ENCODE measurements at places on chromosomes 13 and 19. TPM values are rescaled to one million over a fixed set of nuclear protein-coding genes. Genes with fewer than 3 reads are reported as not detected.

PGLYRP1 gene
- total RNA-seq: not detected

GPC6 gene
- not detected for total RNA-seq

ZNF850 gene
- total RNA-seq: 1.7 TPM

NAPSA gene
- total RNA-seq: 0.94 TPM

DNA sequence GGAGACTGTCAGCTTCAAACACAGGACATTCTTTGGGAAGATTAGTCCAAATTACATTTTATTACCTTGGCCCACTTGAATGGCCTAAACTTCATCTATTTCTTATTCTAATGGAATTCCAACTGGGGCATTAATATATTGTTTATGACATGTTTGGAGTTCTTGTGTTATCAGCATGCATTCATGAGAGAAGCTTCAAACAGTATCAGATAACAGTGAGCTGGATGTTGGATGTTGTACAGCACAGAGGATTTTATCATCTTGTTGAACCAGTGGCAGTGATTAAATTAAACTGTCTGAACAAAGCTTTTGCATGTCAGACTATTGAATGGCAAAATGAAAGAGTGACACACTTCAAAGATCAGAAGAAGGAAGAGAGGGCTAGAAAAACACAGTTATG, 50.0 kb downstream of the MZT1 start:
- H3K36me3 ChIP-seq: no peaks in the 10 kb centered on the region
- H3K4me1 ChIP-seq: no peaks in the 10 kb centered on the region
- H3K4me3 ChIP-seq: no peak overlapping the region
- no peak overlapping the region for H3K27ac ChIP-seq
- no peak for DNase-seq
- H3K27me3 ChIP-seq: no peaks in the 10 kb centered on the region

- no peaks in the 10 kb centered on the region for H3K36me3 ChIP-seq
- H3K4me3 ChIP-seq: no peak overlapping the region
- H3K4me1 ChIP-seq: no peaks in the 10 kb centered on the region
Observed at GRCh38 chr13:60370343-60370742, 26.7 kb upstream of the TDRD3 start.

DNA sequence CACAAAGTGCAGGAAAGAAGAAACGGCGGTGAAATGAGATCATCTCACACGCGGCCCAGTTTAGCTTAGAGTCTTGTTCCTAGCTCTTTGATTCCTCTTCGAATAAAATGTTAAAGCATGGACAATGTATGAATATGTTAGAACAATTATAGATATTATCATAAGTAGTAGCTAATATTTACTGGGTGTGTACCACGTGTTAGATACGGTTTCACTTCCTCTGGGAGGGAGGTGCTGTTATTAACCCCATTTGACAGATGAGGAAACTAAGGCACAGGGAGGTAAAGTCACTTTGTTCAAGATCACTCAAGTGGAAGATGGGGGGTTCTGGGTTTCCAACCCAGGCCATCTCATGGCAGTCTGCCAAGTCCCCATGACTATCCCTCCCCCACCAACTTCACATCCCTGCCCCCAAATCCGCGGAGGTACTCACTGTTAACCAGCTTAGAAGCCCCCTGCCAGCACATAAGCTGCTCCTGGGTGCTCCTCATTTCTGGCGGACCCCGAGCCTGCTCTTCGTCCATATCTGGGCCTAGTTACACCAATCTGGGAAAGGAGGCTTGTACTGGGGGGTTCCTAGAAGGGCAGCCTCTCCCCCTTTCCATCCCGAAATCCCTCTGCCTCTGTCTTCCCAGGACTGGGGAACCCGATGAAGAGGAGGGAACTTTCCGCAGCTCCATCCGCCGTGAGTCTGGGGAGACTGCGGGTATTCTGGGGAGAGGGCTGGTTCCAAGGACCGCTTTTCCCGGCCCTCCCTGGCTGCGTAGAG, 1.0 kb upstream of the FXYD7 start:
- peaks cover 11% of the 10 kb centered on the region for H3K27me3 ChIP-seq
- no peak overlapping the region for H3K27ac ChIP-seq
- no peaks in the 10 kb centered on the region for H3K36me3 ChIP-seq
- H3K4me3 ChIP-seq: peak overlapping the region; percentile 32

GRCh38 chr19:943551-944170, 17.8 kb downstream of the ARID3A start:
- no peaks in the 10 kb centered on the region for H3K27me3 ChIP-seq
- no peak for DNase-seq
- H3K4me3 ChIP-seq: no peak overlapping the region
- peaks cover 32% of the 10 kb centered on the region for H3K4me1 ChIP-seq
- H3K36me3 ChIP-seq: no peaks in the 10 kb centered on the region

DNA sequence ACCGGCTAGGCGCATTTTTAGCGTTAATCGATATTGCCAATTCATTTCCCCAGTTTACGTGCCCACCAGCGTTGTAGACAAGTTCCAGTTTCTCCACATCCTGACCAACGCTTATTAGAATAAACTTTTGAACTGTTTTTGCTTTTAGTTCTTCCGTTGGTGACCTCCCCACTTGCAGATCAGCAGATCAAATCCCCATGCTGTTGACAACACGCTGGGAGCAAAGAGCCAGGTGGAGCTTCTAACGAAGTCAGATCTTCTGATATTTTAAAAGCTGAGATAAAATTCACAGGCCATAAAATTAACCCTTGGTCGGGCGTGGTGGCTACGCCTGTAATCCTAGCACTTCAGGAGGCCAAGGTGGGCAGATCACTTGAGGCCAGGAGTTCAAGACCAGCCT, 21.2 kb downstream of the RCN3 start:
- no peak overlapping the region for H3K27ac ChIP-seq
- H3K27me3 ChIP-seq: no peaks in the 10 kb centered on the region
- no peak for DNase-seq
- no peak overlapping the region for H3K4me3 ChIP-seq

- no peak overlapping the region for H3K4me3 ChIP-seq
- no peak overlapping the region for H3K27ac ChIP-seq
- DNase-seq: no peak
- H3K36me3 ChIP-seq: peaks cover 26% of the 10 kb centered on the region
- no peaks in the 10 kb centered on the region for H3K4me1 ChIP-seq
- peaks cover 1% of the 10 kb centered on the region for H3K27me3 ChIP-seq
Observed at GRCh38 chr19:40231544-40232424, 5.3 kb upstream of the CCNP start.

DNA sequence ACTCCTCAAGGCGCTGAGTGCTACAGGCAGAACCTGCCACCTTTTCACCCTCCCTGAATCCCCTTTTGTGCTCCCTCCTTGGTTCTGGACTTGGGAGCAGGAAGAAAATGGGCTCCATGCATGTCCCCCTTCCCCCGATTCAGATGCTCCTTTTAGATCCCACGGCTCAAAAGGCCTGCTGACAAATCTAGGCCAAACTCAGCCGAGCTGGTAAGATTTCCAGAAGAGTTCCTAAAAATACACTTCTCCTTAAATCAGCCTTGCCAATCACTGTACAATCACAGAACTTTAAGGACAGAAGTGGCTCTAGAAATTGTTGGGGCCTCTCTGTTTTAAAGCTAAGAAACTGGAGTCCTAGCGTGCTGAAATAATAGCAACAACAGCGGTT, 37.3 kb downstream of the MBNL2 start:
- no peaks in the 10 kb centered on the region for H3K27me3 ChIP-seq
- no peaks in the 10 kb centered on the region for H3K36me3 ChIP-seq
- H3K27ac ChIP-seq: no peak overlapping the region

DNA sequence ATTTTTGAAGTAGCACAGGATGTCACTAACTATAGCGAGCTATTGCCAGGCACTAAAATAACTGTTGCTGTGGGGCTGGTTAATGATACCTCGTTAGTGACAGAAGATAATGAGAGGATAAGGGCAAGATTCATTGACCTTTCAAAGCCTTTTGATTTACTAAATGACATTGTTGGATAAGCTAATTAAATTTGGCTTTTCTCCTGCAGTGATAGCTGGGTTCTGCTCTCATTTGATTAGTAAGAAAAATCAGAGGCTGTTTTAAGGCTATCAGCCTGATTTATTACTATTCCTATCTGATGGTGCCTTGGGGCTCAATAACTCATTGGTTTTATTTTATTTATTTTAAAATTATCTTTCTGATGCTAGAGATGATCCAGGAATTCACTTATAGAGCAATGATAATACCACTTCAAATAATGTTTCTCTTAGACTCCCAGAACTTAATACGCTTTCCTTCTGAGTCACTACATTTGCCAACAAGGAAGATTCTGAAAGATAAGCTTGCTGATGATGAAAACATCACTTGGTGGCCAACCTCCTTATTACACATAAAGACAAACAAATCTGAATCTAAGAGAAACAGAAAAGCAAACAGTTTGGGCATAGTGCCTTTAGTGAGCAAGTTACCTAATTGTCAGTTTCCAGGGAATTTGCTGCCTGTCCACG, 501.3 kb upstream of the ARGLU1 start:
- no peaks in the 10 kb centered on the region for H3K4me1 ChIP-seq
- no peaks in the 10 kb centered on the region for H3K36me3 ChIP-seq
- no peak overlapping the region for H3K27ac ChIP-seq
- no peak for DNase-seq
- no peaks in the 10 kb centered on the region for H3K27me3 ChIP-seq

GRCh38 chr13:77219401-77219800, 107.5 kb downstream of the MYCBP2 start:
- H3K27me3 ChIP-seq: no peaks in the 10 kb centered on the region
- H3K4me1 ChIP-seq: no peaks in the 10 kb centered on the region
- no peak overlapping the region for H3K4me3 ChIP-seq
- no peak for DNase-seq
- peaks cover 67% of the 10 kb centered on the region for H3K36me3 ChIP-seq

DNA sequence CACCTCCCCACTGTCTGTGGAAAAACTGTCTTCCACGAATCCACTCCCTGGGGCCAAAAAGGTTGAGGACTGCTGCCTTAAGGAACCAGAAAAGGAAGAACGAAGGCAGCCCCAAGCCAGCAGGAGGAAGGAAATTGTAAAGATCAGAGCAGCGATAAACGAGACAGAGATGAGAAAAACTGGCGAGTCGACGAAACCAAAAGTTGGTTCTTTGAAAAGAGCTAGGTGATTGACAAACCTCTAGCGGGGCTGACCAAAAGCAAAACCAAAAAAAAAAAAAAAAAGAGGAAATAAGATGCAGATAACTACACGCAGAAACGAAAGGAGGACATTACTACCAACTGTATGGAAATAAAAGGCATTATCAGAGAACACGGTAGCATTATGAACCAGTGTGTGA, 76.9 kb downstream of the GADD45B start:
- DNase-seq: no peak
- peak overlapping the region; percentile 43 for H3K4me3 ChIP-seq
- H3K27me3 ChIP-seq: no peaks in the 10 kb centered on the region
- peak overlapping the region; percentile 80 for H3K27ac ChIP-seq
- no peaks in the 10 kb centered on the region for H3K36me3 ChIP-seq
- H3K4me1 ChIP-seq: peaks cover 28% of the 10 kb centered on the region

- H3K27me3 ChIP-seq: no peaks in the 10 kb centered on the region
- no peak overlapping the region for H3K4me3 ChIP-seq
- H3K27ac ChIP-seq: no peak overlapping the region
- no peak for DNase-seq
- H3K36me3 ChIP-seq: peaks cover 34% of the 10 kb centered on the region
Observed at GRCh38 chr19:4357921-4358326, 14.6 kb downstream of the MPND start.

GRCh38 chr19:13621413-13621812, 115.1 kb upstream of the CACNA1A start:
- no peaks in the 10 kb centered on the region for H3K36me3 ChIP-seq
- no peak for DNase-seq
- H3K27me3 ChIP-seq: peaks cover 4% of the 10 kb centered on the region
- H3K4me1 ChIP-seq: no peaks in the 10 kb centered on the region
